Central memory CD8-positive, alpha-beta T cell (primary cell): ENCODE measurements at places on chromosomes 5 and 9.

- DNase-seq, result no peak
These were observed 1.4 kb upstream of the COL27A1 start for GRCh38 chr9:114153761-114154599.

DNA sequence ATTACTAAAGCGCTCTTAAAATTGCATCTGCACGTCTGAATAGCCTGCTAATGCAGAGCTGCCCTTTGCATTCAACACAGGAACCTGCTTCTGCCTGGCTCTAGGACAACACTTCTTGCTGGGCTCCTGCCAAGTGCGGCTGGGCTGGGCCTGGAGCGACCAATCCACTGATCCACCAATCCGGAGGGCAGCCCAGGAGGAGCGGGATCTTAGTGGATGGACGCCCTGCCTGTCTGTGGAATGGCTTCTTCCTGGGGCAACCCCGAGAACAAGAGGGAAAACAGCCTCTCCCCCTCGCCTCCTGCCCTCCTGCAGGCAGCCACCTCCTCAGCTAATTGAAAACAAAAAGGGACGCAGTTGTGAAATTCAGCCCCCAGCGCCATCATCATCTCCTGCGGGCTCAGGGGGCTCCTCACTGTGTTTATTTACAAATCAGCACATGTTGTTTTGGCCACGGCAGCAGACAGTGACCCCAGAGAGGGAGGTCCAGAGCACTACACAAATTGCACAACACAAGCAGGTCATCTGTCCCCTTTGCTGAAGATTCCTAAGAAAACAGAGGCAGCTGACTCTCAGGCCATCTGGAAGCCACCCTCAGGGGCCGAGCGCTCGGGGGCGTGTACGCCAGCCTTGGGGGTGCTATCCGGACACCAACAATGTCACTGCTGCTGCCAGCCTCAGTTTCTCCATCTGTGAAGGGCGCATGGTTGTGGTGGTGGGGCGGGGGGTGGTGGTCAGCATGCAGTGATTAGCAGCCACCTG is 57.3 kb downstream of the GADD45G start:
- no peak for DNase-seq

DNA sequence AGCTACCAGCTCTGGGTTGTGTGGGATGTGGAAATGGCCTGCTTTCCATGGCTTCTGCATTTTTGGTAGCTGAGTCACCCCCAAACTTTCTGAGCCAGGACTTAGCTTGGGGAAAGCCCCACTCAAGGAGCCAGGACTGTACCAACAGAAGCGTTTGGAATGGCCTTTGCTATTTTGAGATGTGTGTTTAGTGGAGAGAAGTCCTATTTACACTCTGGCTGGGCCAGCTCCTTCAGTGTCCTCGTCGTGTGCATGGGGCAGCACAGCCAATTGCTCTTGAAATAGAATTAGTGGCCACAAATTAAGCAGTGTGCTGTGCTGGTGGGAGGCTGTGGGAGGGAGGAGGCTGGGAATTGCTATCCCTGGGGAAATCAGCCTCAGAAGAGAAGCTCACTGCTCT is 51.6 kb downstream of the ENTREP1 start:
- no peak for DNase-seq

GRCh38 chr5:131393498-131393968 is 129.7 kb downstream of the CDC42SE2 start:
- DNase-seq, result no peak

- DNase-seq, result no peak
These were observed 48.7 kb downstream of the CAMSAP1 start for GRCh38 chr9:135858491-135859185.
